ENCODE measurements at places on chromosomes 4 and X.

GRCh38 chrX:32397562-32398216 lies 813.7 kb downstream of the DMD start:
- no peak for DNase-seq

GRCh38 chrX:51614353-51615012 lies 4.2 kb downstream of the CENPVL3 start:
- no peak for DNase-seq

DNA sequence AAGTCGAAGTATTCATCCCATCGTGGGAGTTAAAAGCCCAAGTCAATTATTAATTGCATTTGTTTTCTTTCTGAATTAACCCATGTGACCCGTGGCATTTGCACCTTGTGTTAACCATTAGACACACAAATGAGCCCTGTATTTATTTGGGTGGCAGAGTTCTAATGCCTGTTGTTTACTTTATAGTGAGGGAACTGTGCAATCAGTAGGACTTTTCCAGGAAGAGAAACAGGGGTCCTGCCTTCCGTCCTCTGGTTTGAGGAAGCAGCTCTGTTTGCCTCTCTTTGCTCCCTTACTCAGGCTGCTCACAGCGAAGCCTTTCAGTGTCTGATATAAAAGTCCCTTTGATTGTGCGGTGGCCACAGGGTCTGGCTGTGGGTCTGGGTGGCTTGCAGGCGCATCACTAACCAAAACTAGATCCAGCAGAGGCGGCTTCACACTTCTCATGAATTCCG lies 263.6 kb downstream of the PTTG2 start:
- peak; percentile 43 for DNase-seq

DNA sequence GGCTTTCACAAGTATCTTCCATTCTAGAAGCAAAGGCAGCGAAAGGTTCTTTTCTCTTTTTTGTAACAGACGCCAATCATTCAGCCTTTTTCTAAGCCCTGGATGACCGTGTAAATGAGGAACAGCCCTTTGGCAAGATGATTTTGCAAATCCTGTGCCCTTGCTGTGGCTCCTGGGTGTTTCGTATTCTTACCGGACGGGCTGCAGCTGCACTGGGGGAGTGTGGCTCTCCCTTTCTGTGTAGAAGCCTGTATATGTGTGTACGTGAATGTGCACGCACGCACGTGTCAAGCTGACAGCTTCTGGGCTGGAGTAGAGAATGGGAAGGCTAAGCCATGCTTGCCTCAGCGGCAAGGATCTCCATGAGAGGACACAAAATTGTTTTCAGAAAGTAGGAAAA lies 8.2 kb downstream of the GRPEL1 start:
- no peak for DNase-seq

DNA sequence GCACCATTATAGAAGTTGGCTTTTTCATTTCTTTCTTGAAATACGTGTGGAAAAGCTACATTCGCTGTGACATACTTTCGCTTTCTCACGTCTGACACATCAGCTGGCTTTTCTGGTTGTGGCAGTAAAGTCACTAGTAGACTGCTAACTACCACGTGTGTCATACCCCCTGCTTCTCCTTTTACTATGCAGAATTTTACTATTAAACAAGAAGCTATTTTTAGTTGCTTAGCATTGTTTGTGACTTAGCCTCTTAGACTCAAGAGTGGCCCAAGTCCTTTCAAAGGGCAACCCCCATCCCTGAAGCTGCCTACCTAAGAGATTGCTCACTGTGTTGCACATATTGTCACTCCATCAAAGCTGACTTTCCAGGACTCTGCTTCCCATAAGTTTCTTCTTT lies 2.1 kb upstream of the IL2 start:
- no peak for DNase-seq

DNA sequence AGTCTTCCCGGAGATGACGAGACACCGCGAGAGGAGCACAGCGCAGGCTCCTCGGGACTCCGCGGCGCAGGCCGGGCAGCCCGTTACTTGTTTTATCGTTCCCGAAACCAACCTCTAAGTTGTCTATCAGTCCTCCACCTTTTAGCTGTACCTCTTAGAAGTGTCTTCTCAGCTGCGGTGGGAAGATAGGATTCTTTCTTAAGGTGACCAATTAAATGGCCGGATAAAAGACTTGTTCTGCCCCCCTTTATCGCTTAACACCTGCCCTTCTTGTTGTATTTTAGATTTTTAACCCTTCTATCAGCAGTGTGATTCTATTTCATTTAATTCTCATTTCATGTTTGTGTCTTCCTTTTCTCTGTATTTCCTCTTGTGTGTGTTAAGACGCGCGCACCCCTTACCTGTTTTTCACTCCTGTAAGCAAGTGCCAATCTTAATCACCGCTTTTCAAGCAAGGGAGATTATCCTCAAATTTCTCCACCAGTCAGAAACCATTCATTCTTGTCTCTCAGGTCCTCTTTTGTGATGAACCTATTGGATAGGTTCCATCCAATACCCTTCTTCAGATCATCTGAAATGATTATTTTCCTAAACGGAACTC lies at the start of gene SLC9B2:
TSS of gene SLC9B2 (minus strand) at position 15 of the 601 bp plus-strand sequence. CDS start 9,211 bp downstream, outside the sequence.
- DNase-seq: no peak

DNA sequence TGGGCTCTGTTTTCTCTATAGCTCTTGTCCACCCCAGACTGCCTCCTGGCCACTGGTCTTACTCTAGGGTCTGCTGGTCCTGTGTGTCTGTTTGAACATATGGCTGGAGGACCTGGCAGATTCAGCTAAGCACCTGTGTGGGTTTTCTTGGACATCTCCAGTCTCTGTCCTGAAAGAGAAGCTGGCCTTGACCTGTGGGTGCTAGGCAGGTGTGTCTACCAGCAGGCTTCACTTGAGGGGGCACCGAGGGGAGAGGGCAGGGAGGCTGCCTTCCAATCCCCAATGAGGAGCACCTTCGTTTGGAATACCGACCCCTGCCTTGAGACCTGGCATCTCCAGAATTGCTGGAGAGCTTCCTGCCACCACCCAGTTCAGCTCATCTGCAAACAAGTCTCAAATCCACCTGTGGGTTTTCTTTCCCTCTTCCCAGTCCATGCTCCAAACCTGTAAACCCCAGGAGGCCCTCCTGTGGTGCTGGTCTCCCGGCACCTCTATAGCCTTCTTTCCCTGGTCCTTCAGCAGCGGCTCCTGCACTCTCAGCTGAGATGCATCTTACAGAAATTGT lies 45.2 kb downstream of the HTRA3 start:
- no peak for DNase-seq

GRCh38 chr4:47390428-47391125 lies 72.9 kb downstream of the COMMD8 start:
- DNase-seq: no peak

DNA sequence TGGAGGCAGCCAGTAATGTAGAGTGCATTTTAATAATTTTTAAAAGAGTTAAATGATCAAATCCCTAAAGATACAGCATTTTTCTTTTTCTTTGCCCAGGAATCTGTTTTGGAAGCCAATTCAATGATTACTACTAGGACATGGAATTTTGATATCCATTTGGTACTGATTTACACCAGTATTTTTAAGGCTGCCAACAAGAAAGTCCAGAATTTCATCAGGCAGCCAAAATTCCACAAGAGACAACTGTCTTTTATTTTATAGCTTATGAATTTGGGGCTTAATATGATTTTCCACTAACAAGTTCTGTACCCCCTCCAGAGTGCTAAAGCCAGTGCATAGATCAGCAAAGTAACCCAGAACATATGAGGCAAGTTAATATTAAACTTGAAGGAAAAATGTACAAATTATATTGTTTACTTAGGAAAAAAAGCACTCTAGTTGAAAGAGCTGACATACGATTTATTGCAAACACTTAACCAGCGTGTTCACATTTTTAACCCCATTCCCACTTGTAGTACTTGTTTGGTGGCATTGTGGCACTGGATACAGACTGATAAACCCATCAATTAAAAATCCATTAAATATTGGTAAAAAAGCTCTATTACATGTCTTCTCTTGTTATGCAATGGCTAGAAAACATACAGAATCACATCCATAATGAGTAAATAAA lies 259.7 kb downstream of the DCHS2 start:
- DNase-seq: no peak

DNA sequence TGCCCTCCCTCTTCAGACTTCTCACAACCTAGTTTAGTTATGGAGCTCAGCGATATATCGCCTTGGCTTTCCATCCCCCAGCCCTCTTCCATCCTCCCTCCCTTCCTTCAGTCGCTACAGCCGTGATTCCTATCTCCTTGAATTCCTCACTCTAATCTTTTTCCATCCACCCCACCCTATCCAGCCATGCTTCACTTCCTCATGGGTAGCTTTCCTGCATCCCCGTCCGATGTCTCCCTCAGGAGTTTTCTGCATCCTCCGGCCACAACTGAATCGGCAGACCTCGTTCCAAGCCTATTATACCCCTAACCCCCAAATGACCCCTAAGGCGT lies 456 bp downstream of the SNX12 start:
- DNase-seq: no peak

DNA sequence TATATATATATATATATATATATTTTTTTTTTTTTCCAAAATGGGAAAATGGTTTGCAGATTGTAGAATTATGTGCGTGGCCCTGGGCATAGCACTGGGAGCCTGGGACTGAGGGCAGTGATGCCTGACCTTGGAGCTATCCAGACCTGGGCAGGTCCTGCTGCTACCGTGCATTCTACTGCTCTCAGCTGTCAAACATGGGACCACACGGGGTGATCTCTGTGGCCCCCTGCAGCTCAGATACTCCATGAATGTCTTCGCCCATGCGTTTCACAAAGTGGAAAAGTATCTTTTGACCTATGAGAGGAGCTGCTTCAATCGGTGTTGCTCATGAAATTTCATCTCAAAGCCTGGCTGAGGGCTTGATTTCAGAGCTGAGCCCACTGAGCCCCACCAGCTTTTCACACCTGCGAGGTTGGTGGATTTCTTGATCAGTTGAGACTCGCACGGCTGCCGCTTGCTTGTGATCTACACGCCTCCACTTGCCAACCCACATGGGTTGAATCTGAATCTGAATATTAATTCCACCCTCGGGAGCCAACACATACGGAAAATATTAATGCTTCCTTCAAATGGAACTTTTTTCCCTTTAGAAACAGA lies 35.7 kb downstream of the ING2 start:
- peak; percentile 9 for DNase-seq

DNA sequence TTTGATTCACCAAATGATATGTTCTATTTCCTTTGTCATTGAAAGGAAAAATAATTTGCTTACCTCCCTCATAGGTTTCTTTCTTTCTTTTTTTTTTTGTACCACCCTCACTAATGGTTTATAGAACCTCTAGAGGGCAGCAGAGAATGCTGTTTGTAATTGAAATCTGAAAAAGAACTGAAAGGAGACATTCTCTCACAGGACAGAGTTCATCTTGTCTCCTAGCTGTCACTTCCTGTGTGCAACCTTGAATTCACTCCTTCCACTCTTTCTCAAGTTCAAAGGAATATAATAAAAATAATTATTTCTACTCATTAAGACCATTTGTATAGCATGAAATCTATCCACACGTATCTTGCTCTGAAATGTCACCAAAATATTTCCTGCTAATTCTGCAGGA lies 51.0 kb downstream of the GUCY1B1 start:
- no peak for DNase-seq

DNA sequence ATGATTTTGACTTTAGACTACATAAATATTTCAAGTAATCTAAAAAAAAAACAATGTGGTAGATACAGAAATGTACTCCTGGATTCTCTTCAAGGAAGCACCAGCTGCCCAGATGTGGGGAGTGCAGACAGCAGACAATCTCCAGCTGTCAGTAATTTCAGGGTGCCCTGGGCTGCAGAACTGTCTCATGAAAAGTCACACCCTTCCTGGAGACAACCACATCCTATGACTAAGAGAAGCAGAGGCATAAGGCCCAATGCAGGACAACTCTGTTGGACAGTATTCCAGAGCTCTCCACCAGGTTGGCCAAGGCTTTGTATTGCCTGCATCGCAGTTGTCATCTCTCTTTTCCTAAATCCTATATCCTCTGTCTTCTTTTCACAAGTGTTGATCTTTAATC lies 34.4 kb upstream of the BLTP1 start:
- no peak for DNase-seq

DNA sequence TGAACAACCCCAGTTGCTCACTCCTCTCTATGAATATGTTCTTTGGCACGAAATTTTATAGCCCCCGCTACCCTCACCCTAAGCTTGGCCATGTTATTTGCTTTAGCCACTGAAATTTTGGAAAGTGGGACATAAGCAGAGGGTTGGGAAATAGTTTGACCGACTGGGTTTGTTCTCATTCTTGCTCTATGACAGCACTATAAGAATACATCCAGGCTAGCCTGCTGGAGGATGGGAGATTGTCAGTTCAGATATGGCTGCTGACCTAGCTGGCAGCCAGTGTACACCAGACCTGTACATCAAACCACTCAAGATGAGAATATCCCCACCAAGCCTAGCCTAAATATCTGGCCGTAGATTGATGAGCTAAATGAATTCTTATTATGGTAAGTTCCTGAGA lies 298.1 kb downstream of the PDGFC start:
- no peak for DNase-seq

Data from caudate nucleus (tissue), 63 donors.